ENCODE measurements at places on chromosomes 12 and 14. TPM values are rescaled to one million over a fixed set of nuclear protein-coding genes. Genes with fewer than 3 reads are reported as not detected.

Gene TMTC1
- total RNA-seq: 4.4 TPM

Gene CCDC175
- not detected for total RNA-seq

Gene DNM1L
- 121 TPM for total RNA-seq

Gene MIPOL1
- 15.0 TPM for total RNA-seq

Gene CLEC1A
- total RNA-seq: not detected

DNA sequence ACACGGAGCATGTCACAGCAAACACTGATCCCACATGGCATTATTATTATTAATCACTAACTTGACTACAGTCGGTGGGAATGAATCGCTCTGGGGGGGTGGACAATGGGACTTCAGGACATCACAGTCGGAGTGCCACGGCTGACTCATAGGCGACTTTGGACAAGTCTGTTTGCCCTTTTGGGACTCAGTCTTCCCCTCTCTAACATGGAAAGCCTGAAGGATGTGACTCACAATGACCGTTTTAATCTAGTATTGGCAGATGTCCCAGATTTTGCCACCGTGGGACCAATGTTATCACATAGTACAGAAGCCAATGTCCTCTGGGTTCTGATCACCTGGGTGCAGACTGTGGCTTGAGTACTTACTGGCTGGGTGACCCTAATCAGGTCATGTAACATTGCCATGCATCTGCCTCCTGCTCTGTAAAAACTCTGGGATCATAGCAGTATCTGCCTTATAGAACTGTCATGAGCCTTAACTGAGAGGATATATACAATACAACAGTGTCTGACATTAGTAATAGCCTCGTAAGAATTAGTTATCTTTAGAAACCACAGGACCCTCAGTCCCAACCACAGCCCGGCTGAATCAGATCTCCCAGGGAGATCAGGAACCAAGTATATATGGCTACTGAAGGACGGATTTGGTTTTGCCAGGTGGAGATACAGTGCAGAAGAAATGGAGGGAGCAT is 362.6 kb downstream of the BCL11B start:
- no peaks in the 10 kb centered on the region for H3K36me3 ChIP-seq
- H3K4me3 ChIP-seq: no peak overlapping the region
- peaks cover 5% of the 10 kb centered on the region for H3K4me1 ChIP-seq
- peak; percentile 37 for DNase-seq

DNA sequence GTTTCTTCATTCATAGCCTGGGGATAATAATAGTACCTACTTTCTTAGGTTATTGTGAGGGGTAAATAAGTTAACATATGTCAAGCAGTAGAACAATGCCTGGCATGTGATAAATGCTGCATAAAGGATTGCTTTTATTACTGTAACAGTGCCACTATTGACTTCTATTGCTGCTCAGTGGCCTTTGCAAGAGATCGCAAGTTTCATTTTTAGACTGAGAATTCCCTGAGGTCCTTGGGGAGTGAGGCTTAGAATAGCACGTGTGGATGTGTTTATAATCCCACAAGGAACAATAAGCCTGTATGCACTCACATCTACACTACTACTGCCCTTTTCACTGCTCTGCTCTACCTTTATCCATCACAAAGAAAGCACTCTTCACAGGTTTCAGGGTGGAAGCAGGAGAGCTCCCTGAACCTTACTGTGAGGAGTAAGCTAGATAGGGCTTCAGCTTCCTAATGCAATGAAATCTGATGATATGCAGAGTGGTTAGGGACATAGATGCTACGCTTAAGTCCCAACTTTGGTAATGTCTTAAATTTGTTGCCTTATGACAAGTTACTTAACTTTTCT is 302.6 kb downstream of the SNAPC1 start:
- H3K36me3 ChIP-seq: no peaks in the 10 kb centered on the region
- no peak overlapping the region for H3K4me3 ChIP-seq
- H3K4me1 ChIP-seq: no peaks in the 10 kb centered on the region
- no peak for DNase-seq
- no peak overlapping the region for H3K27ac ChIP-seq
- no peaks in the 10 kb centered on the region for H3K27me3 ChIP-seq

GRCh38 chr12:53564278-53564677 is 57.0 kb upstream of the NPFF start:
- no peak overlapping the region for H3K27ac ChIP-seq
- no peak for DNase-seq
- no peaks in the 10 kb centered on the region for H3K27me3 ChIP-seq
- H3K36me3 ChIP-seq: no peaks in the 10 kb centered on the region
- H3K4me3 ChIP-seq: no peak overlapping the region
- peaks cover 5% of the 10 kb centered on the region for H3K4me1 ChIP-seq

DNA sequence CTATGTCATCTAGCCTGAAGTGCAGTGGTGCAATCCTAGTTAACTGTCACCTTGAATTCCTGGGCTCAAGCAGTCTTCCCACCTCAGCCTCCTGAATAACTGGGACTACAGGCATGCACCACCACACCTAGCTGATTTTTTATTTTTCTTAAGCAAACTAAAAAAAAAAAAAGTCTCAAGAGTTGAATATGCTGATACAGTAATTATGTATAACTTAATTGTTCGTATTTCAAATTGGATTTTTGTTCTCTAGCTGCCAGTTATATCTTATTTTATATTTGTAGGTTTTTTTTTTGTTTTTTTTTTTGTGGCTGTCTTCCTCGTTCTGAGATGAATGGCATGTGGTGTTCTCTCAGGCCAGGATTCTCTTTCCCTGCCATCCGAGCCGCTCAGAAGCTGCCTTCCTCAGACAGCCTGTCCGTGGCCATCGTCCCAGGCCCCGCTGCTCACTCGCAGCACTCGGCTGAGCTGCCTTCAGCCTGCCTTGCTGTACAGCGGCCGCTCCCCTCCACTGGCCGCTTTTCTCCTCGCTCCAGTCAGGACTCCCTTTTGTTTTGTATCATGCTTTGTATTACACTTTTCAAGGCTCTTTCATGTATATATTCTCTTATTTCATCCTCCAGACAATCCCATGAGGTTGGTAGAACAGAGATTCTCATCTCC is 53.3 kb downstream of the WDR20 start:
- H3K27me3 ChIP-seq: no peaks in the 10 kb centered on the region
- H3K4me3 ChIP-seq: no peak overlapping the region
- peaks cover 8% of the 10 kb centered on the region for H3K36me3 ChIP-seq
- no peak overlapping the region for H3K27ac ChIP-seq

DNA sequence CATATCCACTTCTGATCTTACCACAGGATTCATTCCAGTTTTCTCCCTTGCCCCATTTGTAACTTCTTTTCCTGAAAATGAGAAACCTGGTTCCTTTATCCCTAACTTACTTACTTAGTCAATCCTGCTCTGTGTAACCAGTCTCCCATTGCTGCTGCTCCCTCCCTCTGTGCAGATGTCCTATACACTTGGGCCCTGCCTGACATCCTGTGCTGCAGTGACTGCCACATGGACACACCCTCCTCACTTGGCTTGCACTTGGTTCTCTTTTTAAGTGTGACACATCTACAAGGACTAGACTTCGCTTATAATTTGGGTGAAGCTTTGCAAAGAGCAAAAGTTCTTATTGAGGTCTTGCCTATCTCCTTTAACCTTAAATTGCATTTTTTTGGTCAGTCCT is 51.4 kb downstream of the FGD4 start:
- DNase-seq: no peak
- H3K27ac ChIP-seq: no peak overlapping the region
- H3K4me1 ChIP-seq: peaks cover 20% of the 10 kb centered on the region
- H3K27me3 ChIP-seq: no peaks in the 10 kb centered on the region
- no peak overlapping the region for H3K4me3 ChIP-seq

DNA sequence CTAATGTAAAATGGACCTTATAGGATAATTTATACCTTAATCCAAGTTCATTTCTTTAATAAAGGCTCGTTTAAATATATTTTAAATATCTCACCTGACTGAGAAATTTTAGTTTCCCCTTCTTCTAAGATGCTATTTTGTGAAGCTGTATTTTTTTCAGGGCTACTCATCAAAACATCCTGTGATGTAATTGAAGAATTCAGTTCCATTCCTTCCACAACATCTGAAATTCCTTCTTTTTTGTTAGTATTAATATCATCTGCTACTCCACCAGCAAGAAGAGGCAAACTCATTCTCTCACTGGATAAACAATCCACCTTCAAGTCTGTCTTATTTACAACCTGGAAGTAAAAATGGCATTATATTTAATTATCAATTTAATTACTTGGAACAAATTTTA is 22.5 kb downstream of the LGALS3 start:
- H3K27ac ChIP-seq: no peak overlapping the region
- no peaks in the 10 kb centered on the region for H3K4me1 ChIP-seq
- H3K36me3 ChIP-seq: peaks cover 89% of the 10 kb centered on the region
- no peak for DNase-seq

DNA sequence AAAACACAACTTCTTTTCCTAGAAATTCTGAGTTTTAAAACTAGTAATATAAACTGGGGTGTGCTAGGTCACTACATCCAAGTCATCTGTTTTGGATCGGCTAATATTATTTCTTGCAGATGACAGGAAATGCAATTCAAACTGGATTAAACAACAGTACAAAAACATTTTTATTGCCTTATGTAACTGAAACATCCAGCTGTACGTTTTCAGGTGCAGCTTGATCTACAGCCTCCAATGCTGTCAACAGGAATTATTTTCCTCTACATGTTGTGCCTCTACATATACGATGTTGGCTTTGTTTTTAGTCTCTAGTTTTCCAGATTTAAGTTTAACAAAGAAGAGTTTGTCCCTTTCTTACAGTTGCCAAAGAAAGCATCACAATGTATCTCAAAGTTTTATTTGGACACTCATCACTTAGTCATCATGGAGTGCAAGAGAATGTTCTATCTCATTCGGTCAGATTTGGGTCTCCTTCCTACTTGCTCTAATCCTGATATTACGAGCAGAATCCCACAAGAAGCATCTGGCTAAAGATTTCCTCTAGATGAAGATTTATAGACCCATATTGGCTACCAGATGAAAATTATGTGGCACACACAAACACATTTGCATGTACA is 326.7 kb downstream of the SLC6A15 start:
- no peaks in the 10 kb centered on the region for H3K27me3 ChIP-seq
- DNase-seq: no peak
- no peaks in the 10 kb centered on the region for H3K4me1 ChIP-seq
- no peak overlapping the region for H3K27ac ChIP-seq
- no peaks in the 10 kb centered on the region for H3K36me3 ChIP-seq
- H3K4me3 ChIP-seq: no peak overlapping the region

GRCh38 chr12:96571101-96571862 is 81.9 kb downstream of the CFAP54 start:
- no peak overlapping the region for H3K4me3 ChIP-seq
- H3K27me3 ChIP-seq: peaks cover 21% of the 10 kb centered on the region
- no peaks in the 10 kb centered on the region for H3K36me3 ChIP-seq
- no peaks in the 10 kb centered on the region for H3K4me1 ChIP-seq
- no peak for DNase-seq
- no peak overlapping the region for H3K27ac ChIP-seq

DNA sequence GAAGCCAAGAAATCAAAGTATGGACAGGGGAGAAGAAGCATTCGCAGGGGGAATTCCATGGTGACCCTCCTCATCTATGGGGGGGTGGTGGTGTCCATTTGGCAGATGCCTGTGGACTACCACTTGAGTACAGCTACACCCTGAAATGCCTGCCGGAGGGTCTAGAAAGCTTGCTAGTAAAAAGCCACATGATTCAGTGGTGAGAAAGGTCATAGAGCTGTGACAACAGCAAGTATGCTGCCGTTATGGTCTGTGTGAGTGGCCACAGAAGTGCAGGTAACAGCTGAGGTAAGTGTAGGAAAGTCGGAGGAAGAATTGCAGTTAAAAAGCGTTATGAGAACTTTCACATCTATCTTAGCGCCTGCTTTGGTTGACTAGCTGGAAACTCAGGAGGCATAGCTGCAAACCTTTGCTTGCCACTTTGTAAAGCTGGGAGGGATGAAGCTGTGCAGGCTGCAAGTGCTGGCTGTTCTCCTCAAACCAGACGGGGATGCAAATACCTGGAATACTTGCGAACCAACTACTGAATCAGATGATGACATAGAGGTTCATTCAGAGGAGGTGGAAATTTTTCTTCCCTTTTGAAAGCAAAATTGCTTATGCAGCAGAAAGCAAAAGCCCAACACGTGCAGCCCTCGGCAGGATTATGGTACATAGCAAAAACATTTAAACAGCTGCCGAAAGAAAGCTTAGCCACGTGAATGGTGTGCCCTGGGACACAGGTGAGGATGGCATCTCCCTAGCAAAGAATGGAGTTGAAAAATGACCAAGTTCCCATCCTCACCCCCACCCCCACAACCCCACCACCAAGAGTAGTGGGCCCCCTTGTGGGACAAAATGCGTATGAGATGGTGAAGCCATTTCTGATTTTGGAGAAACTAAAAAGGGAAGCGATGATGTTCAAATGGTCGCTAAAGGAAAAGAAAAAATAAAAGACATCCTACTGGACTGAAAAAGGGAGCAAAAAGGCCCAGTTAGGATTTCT is 287.0 kb downstream of the RERGL start:
- H3K36me3 ChIP-seq: no peaks in the 10 kb centered on the region
- H3K4me3 ChIP-seq: no peak overlapping the region
- DNase-seq: no peak
- no peaks in the 10 kb centered on the region for H3K4me1 ChIP-seq
- H3K27ac ChIP-seq: no peak overlapping the region

DNA sequence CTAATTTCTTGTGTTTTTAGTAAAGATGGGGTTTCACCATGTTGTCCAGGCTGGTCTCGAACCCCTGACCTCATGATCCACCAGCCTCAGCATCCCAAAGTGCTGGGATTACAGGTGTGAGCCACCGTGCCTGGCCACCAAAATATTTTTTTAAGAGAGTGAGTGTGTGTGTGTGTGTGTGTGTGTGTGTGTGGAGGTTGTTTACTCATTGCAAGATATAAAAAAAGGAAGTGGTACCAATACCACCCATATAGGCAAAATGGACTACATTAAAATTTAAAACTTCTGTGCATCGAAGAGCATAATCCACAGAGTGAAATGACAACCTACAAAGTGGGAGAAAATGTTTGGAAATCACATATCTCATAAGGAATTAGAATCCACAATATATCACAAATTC is 15.5 kb upstream of the CLEC2A start:
- peaks cover 10% of the 10 kb centered on the region for H3K4me1 ChIP-seq
- H3K36me3 ChIP-seq: no peaks in the 10 kb centered on the region
- H3K4me3 ChIP-seq: no peak overlapping the region

DNA sequence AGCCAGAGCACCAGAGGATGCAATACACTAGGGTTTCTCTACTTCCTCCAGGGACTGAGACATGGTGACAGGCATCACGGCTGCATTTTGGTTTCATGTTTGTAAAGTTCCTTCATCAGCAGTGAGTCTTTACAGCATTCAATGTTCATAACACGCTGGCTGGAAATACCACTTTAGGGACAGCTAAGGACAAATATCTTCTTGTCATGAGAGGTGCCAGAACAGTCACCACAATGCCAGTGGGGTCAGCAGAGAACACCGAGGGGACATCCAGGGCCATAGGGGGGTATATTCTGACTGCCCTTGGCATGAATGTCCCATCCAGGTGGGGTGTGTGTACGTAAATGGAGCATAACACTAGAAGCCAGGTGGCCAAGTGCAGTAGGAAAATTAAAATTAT is 72.3 kb downstream of the CCDC60 start:
- H3K4me1 ChIP-seq: no peaks in the 10 kb centered on the region
- no peak overlapping the region for H3K4me3 ChIP-seq
- H3K27me3 ChIP-seq: no peaks in the 10 kb centered on the region
- no peaks in the 10 kb centered on the region for H3K36me3 ChIP-seq
- no peak for DNase-seq
- no peak overlapping the region for H3K27ac ChIP-seq

GRCh38 chr14:72755766-72756165 is 138.1 kb downstream of the DPF3 start:
- no peaks in the 10 kb centered on the region for H3K27me3 ChIP-seq
- no peak for DNase-seq
- no peaks in the 10 kb centered on the region for H3K36me3 ChIP-seq
- no peak overlapping the region for H3K4me3 ChIP-seq
- H3K4me1 ChIP-seq: no peaks in the 10 kb centered on the region

GRCh38 chr14:58650857-58651256 is 13.1 kb downstream of the DACT1 start:
- H3K4me1 ChIP-seq: no peaks in the 10 kb centered on the region
- no peak overlapping the region for H3K4me3 ChIP-seq
- no peaks in the 10 kb centered on the region for H3K27me3 ChIP-seq
- no peaks in the 10 kb centered on the region for H3K36me3 ChIP-seq
- DNase-seq: no peak

Measured in A673 (cell line).